ENCODE measurements at places on chromosomes 1 and 21.

DNA sequence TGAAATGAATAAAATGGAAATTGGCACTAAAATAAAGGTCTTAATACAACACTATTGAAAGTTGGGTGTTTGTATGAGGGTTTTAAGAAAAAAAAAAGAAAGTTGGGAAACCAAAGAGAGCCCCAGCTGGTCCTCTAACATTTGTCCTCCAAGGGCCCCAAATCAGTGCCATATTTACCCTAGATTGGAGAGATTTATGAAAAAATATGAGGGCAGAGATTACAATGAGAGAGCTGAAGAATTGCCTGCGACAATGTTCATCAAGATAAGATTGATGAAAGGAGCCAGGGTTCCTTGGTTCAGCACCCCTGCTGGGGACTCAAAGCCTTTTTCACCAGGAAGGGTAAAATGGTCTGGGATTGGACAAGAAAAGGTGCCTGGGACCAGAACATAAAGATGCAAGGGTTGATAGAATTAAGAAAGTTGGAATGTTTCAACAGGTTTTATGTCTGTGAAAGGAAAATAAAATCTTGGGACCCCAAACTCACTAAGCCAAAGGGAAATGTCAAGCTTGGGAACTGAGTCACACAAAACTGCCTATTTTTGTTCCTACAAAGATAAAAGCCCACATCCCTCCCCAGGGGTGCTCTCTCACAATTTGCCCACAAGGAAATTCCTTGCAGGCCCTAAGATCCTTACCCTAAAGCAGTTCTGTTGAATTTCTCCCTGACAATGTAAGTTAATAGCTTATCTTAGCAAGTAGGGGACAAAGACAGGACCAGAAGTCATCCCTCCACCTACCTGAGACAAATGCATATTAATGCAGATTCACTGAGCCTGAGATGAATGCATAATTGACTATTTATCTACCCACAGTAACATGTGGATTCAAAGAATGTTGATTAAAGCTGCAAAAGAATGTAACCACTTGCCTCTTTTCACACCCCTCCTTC, 26.8 kb downstream of the CBR1 start:
- H3K27ac ChIP-seq, result peak overlapping the region; percentile 38
- no peaks in the 10 kb centered on the region for H3K36me3 ChIP-seq
- H3K4me1 ChIP-seq, result no peaks in the 10 kb centered on the region
- DNase-seq, result no peak

- no peaks in the 10 kb centered on the region for H3K36me3 ChIP-seq
- H3K27me3 ChIP-seq, result no peaks in the 10 kb centered on the region
- H3K27ac ChIP-seq, result no peak overlapping the region
- DNase-seq, result no peak
- no peaks in the 10 kb centered on the region for H3K4me1 ChIP-seq
Observed at GRCh38 chr21:17359781-17360180, 153.1 kb upstream of the CXADR start.

DNA sequence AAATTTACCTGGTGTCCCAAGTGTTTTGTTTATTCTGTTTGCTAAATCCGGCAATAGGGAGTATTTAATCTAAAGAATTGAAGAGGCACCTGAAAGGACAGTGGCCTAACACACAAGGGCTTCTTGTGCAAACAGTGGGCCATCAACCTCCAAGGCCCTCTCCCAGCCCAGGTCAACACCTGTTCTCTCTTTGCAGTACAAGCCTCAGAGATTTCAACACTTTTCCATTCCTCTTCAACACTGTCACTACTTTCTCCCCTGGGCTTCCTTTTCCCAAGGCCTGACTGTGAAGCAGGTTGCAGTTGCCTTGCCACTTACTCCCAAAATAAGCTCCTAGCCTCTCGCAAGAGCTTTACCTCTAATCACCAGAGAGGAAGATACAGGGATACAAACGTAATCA, 3.2 kb upstream of the SNAPIN start:
- H3K27me3 ChIP-seq, result no peaks in the 10 kb centered on the region
- H3K36me3 ChIP-seq, result no peaks in the 10 kb centered on the region
- no peak overlapping the region for H3K4me3 ChIP-seq

- no peak overlapping the region for H3K27ac ChIP-seq
- no peak for DNase-seq
- no peaks in the 10 kb centered on the region for H3K4me1 ChIP-seq
- H3K36me3 ChIP-seq, result no peaks in the 10 kb centered on the region
- H3K4me3 ChIP-seq, result no peak overlapping the region
Observed at GRCh38 chr1:48619539-48619938, 147.5 kb upstream of the SPATA6 start.

GRCh38 chr1:205791568-205792180, 16.4 kb upstream of the RAB29 start:
- H3K4me3 ChIP-seq, result no peak overlapping the region
- H3K27ac ChIP-seq, result no peak overlapping the region
- DNase-seq, result no peak

GRCh38 chr1:207959910-207960309, 49.0 kb upstream of the CD34 start:
- DNase-seq, result no peak
- H3K36me3 ChIP-seq, result no peaks in the 10 kb centered on the region
- H3K4me3 ChIP-seq, result peak overlapping the region; percentile 54
- peaks cover 12% of the 10 kb centered on the region for H3K4me1 ChIP-seq
- peak overlapping the region; percentile 73 for H3K27ac ChIP-seq

DNA sequence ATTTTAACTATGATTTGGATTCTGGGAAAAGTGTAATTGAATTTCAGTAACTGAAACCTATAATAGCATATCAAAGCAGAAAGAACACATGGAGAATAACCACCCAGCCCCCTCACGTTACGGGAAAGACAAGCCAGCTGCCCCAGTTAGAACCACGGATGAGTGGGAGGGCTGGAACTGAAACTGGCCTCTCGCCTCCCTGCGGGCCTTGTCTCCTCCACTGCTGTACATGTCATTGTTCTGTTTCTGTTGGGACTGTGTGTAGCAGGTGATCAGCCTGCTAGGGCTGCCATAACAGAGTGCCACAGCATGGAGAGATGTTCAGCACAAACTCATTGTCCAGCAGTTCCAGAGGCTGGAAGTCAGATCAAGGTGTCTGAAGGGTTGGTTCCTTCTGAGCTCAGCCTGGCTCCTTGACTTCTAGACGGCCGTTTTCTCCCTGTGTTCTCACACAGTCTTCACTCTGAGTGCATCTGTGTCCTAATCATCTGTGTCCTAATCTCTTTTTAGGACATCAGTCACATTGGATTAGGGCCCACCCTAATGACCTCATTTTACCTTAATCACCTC, 52.4 kb downstream of the MAP3K21 start:
- no peak for DNase-seq
- no peak overlapping the region for H3K4me3 ChIP-seq

GRCh38 chr1:53890522-53890941, 935 bp upstream of the YIPF1 start:
- H3K4me1 ChIP-seq, result no peaks in the 10 kb centered on the region
- peak overlapping the region; percentile 86 for H3K27ac ChIP-seq
- H3K27me3 ChIP-seq, result no peaks in the 10 kb centered on the region

DNA sequence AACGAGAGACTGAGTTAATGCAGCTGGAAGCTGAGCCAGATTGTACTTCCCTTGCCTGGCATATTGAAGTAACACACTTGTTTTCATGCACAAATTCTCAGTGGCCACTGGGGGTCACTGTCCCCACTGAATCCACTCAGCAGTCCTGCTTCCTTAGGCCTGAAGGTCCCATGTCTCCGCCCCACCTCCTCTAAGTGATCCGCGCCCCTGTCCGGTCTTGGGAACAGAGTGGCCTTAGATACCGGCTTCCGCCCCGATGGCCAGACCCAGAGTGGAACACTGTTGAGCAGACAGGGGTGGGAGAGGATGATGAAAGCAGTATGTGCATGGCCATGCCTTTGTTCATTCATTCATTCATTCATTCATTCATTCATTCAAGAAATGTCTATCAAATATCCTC, 34.8 kb downstream of the CHAF1B start:
- no peaks in the 10 kb centered on the region for H3K27me3 ChIP-seq
- H3K27ac ChIP-seq, result no peak overlapping the region
- no peaks in the 10 kb centered on the region for H3K4me1 ChIP-seq
- DNase-seq, result peak; percentile 78
- no peaks in the 10 kb centered on the region for H3K36me3 ChIP-seq
- H3K4me3 ChIP-seq, result no peak overlapping the region

GRCh38 chr1:55375617-55376258, 160.6 kb upstream of the USP24 start:
- H3K4me3 ChIP-seq, result no peak overlapping the region
- DNase-seq, result no peak
- no peaks in the 10 kb centered on the region for H3K36me3 ChIP-seq
- H3K4me1 ChIP-seq, result no peaks in the 10 kb centered on the region
- peak overlapping the region; percentile 22 for H3K27ac ChIP-seq

DNA sequence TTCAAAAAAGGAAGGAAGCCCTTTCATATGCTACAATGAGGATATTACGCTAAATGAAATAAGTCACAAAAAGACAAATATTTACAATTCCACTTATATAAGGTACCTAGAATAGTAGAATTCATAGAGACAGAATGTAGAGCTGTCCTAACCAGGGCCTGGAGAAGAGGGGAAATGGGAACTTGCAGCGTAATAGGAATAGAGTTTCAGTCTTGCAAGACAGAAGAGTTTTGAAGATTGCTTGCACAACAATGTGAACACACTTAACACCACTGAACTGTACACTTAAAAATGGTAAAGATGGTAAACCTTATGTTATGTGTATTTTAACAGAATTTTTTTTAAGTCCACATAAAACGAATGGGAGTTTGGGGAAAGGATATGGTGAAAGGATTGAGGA, 2.9 kb downstream of the CD1B start:
- H3K4me3 ChIP-seq, result no peak overlapping the region
- DNase-seq, result no peak
- H3K27ac ChIP-seq, result no peak overlapping the region
- no peaks in the 10 kb centered on the region for H3K36me3 ChIP-seq

DNA sequence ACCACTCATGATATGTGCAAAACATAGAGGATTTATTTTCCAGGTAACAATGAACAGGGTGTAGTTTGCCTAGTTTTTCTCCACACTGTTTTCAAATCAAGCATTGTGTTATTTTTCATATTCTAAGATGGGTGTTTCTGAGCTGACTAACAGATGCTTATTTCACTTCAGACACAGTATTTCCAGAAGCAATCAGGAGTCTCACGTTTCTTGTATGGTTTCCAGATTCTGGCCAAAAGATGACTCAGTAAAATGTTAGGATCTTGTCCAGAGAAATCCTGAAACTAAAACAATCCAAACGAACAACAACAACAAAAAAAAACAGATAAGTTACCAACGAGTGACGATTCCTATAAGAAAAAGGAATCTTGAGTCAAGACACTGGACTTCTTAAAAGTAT, 5.3 kb downstream of the UTS2 start:
- no peaks in the 10 kb centered on the region for H3K4me1 ChIP-seq
- no peaks in the 10 kb centered on the region for H3K27me3 ChIP-seq
- peaks cover 6% of the 10 kb centered on the region for H3K36me3 ChIP-seq
- no peak for DNase-seq
- no peak overlapping the region for H3K27ac ChIP-seq
- H3K4me3 ChIP-seq, result no peak overlapping the region

- no peaks in the 10 kb centered on the region for H3K36me3 ChIP-seq
- peak overlapping the region; percentile 89 for H3K27ac ChIP-seq
- peak overlapping the region; percentile 62 for H3K4me3 ChIP-seq
- DNase-seq, result no peak
- H3K27me3 ChIP-seq, result no peaks in the 10 kb centered on the region
Observed at GRCh38 chr1:32291145-32291707, 657 bp upstream of the HDAC1 start.

GRCh38 chr21:42527489-42528158, 14.0 kb downstream of the SLC37A1 start:
- no peaks in the 10 kb centered on the region for H3K27me3 ChIP-seq
- no peak for DNase-seq
- H3K27ac ChIP-seq, result peak overlapping the region; percentile 84
- H3K36me3 ChIP-seq, result no peaks in the 10 kb centered on the region
- H3K4me1 ChIP-seq, result peaks cover 4% of the 10 kb centered on the region

GRCh38 chr1:61208172-61208571, 125.8 kb downstream of the NFIA start:
- no peak overlapping the region for H3K4me3 ChIP-seq
- no peaks in the 10 kb centered on the region for H3K27me3 ChIP-seq

DNA sequence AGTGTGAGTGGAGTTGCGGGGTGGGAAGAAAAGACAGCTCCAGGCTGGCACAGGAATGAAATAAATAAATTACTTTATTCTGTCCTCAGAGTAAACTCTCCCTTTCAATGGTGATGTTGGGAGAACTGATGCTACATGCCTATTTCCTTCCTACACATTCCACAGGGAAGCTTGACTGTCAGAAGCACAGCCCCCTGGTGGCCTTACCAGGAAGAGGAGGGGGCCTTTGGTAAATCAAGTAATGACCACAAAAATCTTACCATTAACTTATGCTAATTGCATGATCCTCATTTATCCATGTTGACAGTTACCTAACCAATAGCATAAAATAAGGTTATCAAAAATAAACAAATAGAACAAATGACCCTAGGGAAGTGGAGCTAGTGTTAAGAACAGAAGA, 605.0 kb upstream of the PKN2 start:
- no peaks in the 10 kb centered on the region for H3K36me3 ChIP-seq
- no peak overlapping the region for H3K27ac ChIP-seq
- no peaks in the 10 kb centered on the region for H3K27me3 ChIP-seq
- no peak overlapping the region for H3K4me3 ChIP-seq
- DNase-seq, result no peak

GRCh38 chr21:26845066-26845758, at the start of gene ADAMTS1:
Gene ADAMTS1, minus strand, starts transcription at chr21:26845409. Its CDS starts 455 bp downstream, at chr21:26844954.
- peak within 1 kb of the TSS; percentile 85 for H3K27ac ChIP-seq
- H3K27me3 ChIP-seq, result no peaks in the 10 kb centered on the region
- H3K4me1 ChIP-seq, result no peaks in the 10 kb centered on the region
- H3K4me3 ChIP-seq, result peak within 1 kb of the TSS; percentile 94
- H3K36me3 ChIP-seq, result no peaks in the 10 kb centered on the region

DNA sequence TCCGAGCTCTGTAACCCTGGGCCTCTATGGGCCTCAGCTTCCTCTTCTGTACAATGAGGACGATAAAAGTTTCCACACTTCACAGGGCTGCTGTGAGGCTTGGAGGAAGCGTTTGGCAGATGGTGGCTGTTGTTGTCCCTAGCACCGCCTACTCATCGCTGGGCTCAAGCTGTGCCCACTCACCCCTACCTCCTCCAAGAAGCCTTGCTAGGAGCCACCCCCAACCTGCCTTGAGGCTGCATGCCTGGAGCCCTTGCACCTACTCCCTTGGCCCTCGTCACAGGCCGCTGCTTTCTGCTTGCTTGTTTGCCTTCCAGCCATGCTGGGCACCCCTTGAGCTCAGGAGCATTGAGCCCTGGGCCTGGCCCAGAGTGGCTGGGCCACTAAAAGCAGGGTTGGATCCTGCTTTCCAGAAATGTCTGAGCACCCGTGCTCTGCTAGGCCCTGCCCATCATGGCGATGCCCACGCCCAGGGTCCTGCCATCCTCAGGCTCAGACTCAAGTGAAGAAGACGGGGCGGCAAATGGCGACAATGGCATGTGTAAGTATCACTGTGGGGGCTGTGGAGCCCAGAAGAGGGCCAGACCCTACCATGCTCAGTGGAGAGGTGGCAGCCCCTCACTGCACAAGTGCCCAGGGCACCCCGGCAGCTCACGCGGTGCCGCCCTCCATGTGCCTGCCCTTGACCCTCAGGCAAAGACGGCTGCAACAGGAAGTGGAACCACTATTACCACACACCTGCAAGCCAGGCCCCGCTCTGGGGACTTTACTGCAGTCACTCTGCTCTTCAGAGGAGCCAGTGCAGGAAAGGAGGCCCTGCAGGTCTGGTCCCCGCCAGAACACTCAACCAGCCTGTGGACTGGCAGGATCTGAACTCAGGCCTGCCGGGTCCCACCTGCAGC, 9.5 kb downstream of the SH3BGRL3 start:
- H3K27me3 ChIP-seq, result no peaks in the 10 kb centered on the region
- no peaks in the 10 kb centered on the region for H3K4me1 ChIP-seq
- DNase-seq, result no peak
- no peak overlapping the region for H3K4me3 ChIP-seq
- H3K36me3 ChIP-seq, result no peaks in the 10 kb centered on the region

- H3K4me1 ChIP-seq, result no peaks in the 10 kb centered on the region
- H3K27ac ChIP-seq, result no peak overlapping the region
- peaks cover 10% of the 10 kb centered on the region for H3K27me3 ChIP-seq
- no peak overlapping the region for H3K4me3 ChIP-seq
- no peak for DNase-seq
Observed at GRCh38 chr1:3907031-3907534, 7.0 kb upstream of the C1orf174 start.

All from breast epithelium (tissue), 4 donors.